SJSA1 (cell line): ENCODE measurements at places on chromosomes 3 and 15.

- no peak for DNase-seq
Measured at GRCh38 chr3:153399636-153400035, 237.6 kb downstream of the RAP2B start.

DNA sequence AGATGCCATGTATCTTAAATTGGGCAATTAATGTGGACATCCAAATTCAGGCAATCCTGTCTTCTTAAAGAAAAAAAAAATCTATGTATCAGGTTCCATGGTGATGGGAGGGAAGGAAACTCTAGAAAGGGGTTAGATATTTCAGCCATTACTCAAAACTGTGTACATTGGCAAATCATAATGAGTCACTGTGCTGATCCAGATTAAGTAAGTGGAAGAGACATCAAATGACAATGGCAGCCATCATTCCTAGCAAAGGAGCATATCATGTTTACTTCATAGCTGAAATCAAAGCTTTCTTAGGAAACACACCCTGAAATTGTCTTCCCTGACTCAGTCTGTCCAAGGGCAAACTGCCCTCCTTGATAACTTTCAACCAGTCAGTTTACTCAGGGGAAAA, 713.3 kb upstream of the GBE1 start:
- DNase-seq: no peak

DNA sequence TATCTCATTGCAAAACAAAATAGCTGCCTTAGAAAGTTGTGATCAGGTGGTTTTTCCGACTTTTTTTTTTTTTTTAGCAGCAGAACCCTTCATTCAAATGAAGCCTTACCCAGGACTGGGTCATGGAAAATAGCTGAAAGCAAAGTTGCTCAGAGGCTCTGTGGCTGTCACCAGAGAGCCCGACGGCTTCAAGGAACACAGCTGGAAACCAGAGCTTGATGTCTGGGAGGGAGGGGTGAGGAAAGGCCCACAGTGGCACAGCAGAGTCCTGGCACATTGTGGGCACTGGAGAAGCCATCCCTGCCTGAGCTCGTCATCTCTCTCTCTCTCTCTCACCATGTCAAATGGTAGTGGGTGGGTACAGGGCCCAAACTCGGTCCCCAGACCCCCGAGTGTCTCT, 77.5 kb downstream of the RPN1 start:
- no peak for DNase-seq

- DNase-seq: peak; percentile 77
Measured at GRCh38 chr3:14508966-14509795, 31.0 kb downstream of the GRIP2 start.

- DNase-seq: no peak
Measured at GRCh38 chr3:12513694-12514446, 29.6 kb downstream of the TSEN2 start.
